ENCODE measurements at places on chromosomes 2 and 18.
A peak's percentile ranks its signal among the peaks of the same experiment; 100 is the strongest.

- no peak for DNase-seq
Observed at GRCh38 chr2:54977149-54977548, 73.1 kb downstream of the RTN4 start.

DNA sequence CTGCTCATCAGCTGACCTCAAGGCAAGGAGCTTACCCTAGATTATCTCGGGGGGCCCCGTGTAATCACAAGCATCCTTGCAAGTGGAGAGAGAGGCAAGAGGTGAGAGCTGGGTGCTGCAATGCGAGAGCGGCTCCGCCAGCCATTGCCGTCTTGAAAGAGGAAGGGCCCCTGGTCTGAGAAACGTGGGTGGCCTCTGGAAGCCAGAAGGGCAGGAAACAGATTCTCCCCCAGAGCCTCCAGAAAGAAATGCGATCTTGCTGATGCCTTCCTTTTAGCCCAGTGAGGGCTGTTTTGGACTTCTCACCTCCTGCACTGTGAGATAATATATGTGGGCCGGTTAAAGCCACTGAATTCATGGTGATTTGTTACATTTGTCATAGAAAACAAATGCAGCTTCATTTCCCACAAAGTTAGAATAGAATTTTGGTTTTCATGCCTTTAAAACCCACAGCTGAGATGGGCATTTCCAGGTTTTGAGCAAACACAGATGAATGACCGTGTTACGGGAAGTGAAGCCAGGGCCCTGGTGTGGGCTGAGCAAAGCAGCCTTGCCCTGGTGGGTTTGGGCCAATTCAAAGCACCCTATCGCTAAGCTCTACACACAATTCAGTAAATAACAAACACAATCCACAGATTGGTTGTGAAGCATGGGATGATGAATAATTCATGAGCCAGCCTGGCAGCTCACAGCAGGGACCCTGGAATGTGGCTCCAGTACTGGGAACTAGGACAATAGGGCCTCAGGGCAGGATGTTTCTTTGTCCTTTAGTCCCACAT, 319.9 kb upstream of the HS6ST1 start:
- no peak for DNase-seq

DNA sequence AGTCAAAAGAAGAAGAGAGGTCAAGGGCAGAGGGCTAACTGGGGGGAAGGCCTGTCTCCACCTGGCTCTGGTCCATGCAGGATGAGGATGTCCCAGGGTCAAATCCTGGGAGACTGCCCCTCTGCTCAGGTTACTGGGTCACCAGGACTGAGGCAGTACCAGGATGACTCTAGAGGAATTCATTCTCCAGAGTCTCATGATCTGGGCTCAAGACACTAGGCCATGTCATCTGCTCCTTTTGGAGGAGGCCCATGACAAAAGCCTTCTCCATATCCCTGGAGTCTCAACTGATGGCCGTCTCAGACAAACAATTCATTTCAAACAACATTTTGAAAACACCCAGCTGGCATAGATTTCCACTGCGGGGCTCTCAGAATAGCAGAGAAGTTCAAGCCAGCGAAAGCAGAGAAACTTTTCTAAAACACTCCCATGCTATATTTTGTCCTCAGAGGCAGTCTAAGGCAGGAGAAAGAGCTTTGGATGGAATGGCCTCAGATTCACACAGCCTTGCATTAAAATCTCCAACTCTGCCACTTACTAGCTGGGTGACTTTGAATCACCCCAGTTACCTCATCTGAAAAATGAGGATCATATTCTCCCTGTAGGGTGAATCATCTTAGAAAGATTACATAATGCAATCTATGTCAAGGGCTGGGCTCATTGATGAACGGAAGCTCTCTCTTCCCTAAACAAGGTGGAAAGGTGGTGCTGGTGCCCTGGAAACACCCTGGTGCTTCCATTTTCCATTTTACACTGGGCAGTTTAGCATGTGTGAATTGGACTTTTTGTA, 48.8 kb upstream of the LCLAT1 start:
- no peak for DNase-seq

DNA sequence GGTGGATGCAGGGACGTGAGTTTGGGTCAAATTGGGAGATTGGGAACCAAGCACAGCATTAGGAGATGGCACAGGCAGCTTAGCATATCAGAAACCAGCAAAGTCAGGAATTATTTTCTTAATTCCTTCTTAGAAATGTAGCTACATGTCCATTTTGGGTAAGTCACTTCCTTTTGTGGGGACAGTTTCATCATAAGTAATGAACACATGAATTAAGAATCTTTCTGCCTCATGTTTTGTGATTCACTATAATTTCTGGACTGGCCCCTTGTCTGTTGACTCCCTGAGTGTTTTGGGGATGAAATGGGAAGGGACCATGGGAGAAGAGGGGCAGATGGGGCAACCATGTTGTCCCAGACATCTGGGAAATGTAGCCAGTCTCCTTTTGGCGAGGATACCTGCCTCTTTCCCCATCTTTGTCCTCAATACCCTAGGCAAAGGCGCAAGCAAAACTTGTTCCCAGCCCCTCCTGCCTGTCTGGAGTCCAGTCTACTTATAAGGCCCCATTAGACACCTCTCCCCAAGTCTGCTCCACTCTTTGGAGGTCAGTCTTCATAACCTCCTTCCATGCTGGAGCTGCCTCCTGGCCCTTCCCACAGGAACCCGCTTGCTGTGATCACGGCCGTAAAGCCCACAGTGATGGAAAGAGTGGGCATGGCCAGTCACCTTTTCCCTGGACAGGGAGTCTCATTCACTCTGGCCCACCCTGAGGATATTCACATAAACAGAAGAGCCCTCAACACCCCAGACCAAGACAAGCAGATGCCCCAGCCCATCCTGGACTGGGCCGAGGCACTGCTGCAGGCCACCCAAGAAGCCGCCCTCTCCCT, 25.7 kb downstream of the MTHFD2 start:
- no peak for DNase-seq

- DNase-seq, result no peak
Observed at GRCh38 chr2:23604731-23605130, 219.8 kb downstream of the KLHL29 start.

GRCh38 chr2:233341296-233341695, 13.0 kb upstream of the DGKD start:
- DNase-seq, result no peak

DNA sequence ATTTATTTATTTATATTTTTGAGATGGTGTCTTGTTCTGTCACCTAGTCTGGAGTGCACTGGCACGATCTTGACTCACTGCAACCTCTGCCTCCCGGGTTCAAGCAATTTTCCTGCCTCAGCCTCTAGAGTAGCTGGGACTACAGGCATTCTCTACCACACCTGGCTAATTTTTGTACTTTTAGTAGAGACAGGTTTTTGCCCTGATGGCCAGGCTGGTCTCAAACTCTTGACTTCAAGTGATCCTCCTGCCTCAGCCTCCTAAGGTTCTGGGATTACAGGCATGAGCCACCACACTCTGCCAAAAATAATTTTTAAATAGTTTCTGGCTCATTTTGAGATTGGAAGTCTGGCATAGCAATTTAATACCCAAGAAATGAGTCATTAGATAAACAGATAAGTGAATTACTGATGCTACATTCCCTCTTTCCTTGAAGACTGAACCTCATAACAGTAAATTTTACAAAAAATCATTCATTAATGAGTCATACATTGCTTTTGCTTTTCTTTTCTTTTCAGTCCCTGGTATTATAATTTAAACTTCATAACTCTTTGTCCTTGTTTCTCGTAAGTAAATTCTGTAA, 881.6 kb upstream of the PIK3C3 start:
- peak; percentile 51 for DNase-seq

DNA sequence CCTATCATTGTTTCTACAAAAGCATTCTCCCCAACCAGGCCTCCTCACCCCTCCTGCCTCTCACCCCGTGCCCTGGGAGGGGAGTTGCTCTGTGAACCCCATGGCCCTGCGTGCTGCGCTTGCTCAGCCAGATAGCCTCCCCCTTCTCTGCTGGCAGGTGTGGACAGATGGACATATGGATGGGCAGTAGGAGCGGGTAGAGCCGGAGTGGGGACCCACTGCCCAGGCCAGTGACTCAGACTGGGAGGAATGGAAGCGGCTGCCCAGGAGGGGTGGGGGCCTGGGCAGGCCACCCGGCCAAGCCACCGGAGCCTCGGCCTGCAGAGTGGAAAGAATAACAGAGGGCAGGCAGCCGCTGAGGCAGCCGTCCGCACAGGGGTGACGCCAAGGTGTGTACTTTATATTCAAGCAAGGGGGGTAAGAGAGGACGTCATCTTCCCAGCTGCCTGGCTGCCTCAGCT, 8.7 kb downstream of the CYP26B1 start:
- DNase-seq, result no peak

- no peak for DNase-seq
Observed at GRCh38 chr2:196130039-196130825, 41.1 kb downstream of the STK17B start.

GRCh38 chr2:212926940-212927339, 224.5 kb downstream of the IKZF2 start:
- DNase-seq, result no peak

DNA sequence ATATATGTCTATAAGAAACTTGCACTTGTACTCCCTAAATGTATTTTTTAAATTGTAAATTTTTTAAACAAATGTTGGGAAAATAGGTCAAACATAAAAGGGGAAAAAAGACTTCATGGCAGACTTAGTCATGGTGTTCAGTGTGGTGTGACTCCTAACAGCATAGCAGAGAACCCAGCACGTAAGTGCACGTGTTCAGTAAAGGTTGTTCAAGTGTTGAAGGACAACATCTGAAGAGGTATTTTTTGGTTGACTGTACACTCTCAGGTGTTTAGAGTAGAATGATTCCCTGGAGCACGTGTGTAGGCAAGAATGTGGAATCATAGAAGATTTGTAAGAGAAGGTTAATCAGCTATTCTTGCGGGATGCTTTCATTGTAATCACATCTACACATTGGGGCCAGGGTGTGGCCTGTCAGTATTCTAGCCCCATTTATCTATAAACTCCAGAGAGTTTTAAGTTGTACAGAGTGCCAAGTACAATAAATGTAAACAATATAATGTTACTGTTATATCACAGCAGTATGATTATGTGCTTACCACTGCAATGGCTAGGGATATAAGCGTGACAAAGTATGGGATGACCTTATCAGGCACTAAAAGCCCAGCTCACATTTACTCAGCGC, 106.8 kb downstream of the CRIM1 start:
- DNase-seq, result no peak

DNA sequence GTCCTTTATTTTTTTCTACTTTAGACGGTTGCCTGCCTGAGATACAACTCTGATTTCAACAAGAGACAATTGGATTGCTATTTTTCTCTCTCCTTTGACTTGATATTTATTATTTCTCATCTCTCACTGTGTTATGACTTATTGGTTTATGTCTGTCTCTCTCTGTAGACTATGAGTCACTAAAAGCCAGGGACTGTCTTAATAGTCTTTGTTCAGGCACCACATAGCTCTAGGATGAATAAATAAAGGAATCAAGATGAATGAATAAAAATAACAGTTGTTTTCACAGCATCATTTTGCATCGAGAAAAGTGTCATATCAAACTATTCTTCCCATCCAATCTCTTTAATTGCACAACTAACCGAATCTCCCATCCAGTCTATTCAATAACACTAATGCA, 31.4 kb upstream of the CD28 start:
- DNase-seq, result no peak

- no peak for DNase-seq
Observed at GRCh38 chr2:191790737-191791136, 56.2 kb downstream of the CAVIN2 start.

DNA sequence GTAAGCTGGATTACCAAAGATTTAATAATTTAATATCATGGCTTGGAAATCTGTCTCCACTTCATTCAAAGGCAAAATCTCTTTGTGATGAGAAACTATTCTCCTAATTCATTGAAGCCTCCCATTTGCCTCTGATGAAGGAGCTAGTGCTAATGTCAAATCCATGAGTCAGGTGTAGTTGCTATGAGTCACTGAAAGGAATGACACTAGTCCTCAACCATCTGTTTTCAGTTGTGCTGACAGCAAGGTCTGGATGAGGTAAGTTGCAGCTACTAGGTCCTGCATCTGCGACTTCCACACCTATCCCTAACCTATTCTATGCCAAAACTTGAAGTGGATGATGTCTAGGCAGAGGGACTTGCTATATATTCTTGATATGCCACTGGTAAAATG, 324.0 kb upstream of the UBE2E3 start:
- no peak for DNase-seq

GRCh38 chr2:29620890-29621289, 300.5 kb downstream of the ALK start:
- DNase-seq, result no peak

- DNase-seq, result no peak
Observed at GRCh38 chr18:35091841-35092240, 50.6 kb downstream of the MAPRE2 start.

GRCh38 chr2:163646687-163647086, 89.1 kb downstream of the FIGN start:
- DNase-seq, result no peak

- DNase-seq, result no peak
Observed at GRCh38 chr18:54127759-54128378, 96.6 kb downstream of the MBD2 start.

- no peak for DNase-seq
Observed at GRCh38 chr2:48415836-48416515, 114.0 kb upstream of the STON1 start.

DNA sequence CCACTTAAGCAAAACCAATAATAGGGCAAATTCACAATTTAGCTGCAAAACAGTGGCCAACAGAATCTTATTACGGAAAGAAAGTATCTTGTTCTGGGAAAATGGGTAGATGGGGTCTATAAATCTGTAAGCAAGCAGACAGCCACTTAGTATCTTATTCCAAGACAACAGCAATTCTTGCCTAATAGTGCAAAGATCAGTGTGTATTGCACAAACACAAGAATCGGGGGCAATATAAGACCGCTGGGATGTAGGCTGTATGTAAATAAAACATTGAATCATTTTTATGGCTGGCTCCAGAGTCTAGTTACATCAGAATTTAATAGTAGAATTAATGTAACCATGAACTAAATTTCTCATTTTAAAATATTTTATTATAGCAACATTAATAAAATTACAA, 85.6 kb downstream of the FBXO15 start:
- no peak for DNase-seq

DNA sequence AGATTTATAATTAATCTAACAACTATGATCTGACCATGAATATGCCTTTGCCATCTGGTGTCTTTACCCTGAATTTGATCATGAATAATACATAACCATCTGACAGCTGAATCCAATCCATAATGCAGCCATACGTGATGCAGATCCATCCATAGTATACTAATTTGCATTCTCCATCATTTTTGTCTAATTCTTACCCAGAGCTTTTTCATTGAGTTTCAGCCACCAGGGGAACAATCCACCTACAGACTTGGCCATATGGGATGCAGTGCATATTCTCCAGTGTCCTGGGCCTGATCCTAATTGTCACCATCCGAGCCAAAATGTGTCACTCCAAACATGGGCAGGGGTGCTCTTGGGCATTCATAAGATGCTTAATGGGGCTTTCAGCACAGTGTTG, 227.2 kb upstream of the CRIM1 start:
- no peak for DNase-seq

DNA sequence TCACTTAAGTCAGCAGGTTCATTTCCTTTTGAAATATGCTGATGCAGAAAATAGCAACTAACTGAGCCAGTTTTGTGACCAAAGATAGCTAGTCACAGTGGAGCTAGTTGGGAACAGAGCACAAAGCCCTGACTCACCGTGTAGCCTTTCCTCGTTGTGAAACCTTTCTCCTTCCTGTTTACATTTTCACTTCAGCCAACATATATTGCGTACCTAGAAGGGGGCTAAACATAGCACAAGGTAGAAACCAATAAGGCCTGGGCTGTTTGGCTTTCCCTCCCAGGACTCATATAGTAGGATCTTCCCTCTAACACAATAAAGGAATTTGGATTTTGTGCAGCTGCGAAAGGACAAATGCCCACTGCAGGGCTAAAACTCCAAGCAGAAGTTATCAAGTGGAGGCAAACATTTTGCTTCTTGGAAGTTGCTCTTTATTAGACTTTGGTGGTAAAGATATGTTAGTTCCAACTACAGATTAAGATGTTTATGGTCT, 24.5 kb upstream of the LPIN2 start:
- peak; percentile 84 for DNase-seq
